ENCODE measurements at places on chromosomes 5 and 9.

DNA sequence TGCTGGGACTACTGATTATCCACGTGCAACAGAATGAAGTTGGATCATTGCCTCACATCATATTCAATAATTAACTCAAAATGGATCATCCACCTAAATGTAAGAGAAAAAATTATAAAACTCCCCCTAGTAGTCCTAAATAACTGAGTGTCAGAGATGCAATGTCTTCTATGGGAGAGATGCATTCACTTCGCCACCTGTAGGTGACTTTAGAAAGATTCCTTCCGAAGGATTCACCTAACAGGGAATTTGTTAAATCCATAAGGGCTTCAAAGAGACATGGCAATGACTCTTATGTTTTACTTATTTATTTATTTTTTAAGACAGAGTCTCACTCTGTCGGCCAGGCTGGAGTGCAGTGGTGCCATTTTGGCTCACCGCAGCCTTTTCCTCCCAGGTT, 526.0 kb downstream of the MTRR start:
- peak; percentile 71 for DNase-seq

DNA sequence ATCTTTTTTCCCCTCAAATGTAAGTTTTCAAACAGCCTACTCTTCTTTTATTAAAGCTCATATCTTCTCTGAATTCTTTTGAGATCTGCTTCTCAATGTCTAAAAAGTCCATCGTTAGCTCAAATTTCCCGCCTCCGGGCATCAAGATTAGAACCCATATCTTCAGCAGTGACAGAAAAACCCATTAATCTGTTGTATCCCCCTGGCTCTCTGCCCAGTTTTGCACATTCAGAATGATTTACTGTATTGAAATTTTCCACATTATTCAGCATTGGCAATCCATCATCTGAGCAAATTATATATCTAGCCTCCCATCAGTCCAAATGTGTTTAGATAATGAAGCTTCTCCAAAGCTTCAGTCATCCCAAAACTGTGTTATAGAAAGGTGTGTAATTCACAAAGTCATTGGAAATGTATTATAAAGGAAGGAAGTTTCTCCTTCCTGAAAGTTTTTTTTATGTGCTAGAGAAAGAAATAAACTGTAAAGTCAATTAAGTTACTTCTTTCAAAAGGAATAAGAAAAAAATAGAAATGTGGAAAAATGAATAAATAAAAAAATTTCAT, 849.9 kb downstream of the MAT2B start:
- no peak for DNase-seq

DNA sequence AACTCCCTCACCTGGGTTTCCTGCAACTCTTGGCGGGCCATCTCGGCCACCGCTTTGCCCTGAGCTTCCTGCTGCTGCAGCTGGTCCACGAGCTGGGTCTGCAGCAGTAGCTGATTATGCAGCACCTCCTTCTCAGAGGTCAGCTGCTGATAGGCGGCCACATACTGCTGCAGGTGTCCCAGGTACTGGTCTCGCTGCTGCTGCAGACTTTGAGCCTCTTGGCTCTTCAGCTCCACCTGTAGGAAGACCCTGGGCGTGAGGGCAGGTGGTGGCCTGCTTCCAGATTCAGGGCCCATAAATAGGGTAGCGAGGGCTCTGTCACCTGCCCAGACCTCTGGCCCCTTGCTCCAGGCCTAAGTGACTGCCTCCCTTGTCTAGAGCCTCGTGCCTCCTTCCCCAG, 16.7 kb downstream of the GOLGA2 start:
- DNase-seq: no peak

- no peak for DNase-seq
Observed at GRCh38 chr9:127347831-127348776, 48.9 kb upstream of the SLC2A8 start.

DNA sequence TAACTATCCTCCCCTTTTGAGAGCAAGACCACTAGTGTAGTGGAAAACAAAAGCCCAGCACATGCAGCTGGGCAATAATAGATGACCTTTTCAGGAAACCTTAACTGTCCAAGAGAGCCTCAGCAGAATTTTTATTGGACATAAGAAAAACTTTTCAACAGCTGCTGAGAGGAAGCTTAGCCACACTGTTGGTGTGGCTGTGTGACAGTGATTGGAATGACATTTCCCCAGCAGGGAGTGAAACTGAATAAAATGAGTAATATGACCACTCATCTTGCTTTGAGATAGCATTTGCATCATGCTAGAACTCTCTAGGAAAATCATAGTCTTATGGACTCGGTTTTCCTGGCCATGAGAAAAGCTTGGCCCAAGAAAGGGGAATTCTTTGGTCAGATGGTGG, 687.8 kb downstream of the SLCO4C1 start:
- no peak for DNase-seq

DNA sequence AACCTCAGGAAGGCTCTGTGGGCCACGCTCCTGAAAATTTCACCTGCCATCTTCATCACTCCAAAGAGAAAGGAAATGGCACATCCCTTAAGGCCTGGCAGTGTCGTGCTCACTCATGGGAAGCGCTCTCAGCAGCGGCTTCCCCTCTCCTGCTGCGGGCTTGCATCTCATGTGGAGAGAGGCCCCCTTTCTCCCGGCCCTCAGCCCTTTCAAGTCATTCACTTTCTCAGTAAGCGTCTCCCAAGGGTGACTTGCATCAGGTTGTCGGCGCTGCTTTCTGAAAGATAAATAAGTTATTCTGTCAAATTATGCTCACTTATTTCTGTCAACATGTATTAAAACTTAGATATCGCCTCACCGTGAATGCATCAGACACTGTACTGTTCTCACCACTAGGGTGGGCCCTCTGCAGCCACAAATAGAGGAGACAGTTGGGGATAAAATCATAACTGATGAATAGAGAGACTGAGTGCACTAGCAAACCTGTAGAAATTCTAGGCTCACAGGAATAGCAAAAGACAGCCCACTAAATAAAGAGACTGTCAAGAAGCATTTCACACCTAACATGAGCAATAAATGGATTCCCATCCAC, 174.6 kb downstream of the RFK start:
- no peak for DNase-seq

DNA sequence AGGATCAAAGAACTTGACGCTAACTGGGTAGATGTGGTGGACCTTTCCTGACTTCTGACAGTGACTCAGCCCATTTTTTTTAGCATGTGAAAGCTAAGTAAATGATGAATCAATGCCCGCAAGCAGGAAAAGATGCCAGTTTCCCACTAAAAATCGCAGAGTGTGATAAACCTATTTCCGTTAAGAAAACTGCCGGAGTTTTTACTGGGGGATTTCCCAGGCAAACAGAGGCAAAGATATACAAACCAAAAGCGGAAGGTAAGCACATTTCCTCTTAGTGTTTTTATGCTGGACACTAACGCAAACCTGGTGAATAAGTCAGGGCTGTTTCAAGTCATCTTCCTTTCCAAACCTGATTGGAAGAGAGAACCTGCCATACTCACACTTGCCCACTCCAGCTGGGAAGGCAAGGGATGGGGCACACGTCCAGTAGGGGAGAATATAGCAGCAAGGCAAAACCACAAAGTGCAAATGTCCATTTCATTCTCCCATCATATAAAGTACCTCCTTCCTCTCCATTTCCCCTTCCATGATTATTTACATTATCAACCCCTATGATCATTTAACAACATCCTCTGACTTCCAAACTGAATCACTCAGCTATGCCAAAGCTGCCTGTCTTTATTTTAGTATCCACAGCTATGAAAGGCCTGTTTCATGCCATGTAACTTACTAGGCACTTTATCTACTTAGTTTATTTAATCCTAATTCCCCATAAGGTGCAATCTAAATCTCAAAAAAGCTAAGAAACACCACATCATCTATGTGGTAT, 349.7 kb upstream of the RFX3 start:
- peak; percentile 97 for DNase-seq

GRCh38 chr5:142208777-142209312, 100.3 kb downstream of the NDFIP1 start:
- DNase-seq: no peak

DNA sequence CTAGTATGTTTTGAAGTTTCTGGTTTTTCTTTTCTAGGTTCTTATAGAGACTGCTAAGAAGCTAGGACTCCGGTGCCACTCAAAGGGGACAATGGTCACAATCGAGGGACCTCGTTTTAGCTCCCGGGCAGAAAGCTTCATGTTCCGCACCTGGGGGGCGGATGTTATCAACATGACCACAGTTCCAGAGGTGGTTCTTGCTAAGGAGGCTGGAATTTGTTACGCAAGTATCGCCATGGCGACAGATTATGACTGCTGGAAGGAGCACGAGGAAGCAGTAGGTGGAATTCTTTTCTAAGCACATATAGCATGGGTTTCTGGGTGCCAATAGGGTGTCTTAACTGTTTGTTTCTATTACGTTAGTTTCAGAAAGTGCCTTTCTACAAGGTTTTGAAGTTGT, 52.2 kb downstream of the MTAP start:
- DNase-seq: peak; percentile 23

- DNase-seq: no peak
Observed at GRCh38 chr9:68897577-68898145, 116.3 kb downstream of the PRKACG start.

DNA sequence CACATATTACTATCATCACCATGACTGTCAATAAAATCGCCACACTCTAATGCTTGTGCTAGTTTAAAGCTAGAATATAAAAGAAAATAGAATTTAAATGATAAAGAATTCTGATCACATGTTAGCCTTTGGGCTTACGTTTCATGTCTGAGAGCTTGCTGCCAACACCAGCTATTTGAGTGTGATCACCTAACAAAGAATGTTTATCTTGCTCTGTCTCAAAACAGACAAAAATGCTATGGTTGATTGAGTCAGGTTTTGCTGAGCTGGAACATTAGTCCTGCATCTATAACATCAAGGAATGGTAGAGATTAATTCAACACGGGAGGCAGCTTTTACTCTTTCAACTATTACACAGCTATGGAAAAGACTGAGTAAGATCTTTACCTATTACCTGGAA, 50.7 kb downstream of the MSX2 start:
- no peak for DNase-seq

DNA sequence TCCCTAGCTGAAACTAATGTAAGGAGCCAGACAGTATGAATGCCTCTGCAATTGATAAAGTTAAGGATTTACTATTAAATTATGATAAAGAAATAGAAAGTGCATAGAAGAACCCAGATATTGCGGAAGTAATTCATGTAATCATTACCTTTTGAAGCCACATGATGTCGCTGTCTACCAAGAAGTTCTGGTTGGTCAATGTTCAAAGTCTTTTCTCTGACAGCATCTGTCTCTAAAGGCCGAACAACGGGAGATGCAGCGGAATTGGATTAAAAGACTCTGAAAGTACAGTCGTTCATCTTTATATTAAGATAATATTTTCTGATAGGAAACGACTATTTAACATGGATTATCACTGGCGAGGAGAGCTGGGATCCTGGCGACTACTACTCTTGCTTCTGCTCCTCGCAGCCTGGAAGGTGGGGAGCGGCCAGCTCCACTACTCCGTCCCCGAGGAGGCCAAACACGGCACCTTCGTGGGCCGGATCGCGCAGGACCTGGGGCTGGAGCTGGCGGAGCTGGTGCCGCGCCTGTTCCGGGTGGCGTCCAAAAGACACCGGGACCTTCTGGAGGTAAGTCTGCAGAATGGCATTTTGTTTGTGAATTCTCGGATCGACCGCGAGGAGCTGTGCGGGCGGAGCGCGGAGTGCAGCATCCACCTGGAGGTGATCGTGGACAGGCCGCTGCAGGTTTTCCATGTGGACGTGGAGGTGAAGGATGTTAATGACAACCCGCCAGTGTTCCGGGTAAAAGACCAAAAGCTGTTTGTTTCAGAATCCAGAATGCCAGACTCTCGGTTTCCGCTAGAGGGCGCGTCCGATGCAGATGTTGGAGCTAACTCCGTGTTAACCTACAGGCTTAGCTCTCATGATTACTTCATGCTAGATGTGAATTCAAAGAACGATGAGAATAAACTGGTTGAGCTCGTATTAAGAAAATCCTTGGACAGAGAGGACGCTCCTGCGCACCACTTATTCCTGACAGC, at the start of gene PCDHA8:
TSS of gene PCDHA8 (plus strand) at position 210 of the 985 bp plus-strand sequence. CDS start at position 345, 135 bp downstream.
- peak; percentile 73 for DNase-seq

DNA sequence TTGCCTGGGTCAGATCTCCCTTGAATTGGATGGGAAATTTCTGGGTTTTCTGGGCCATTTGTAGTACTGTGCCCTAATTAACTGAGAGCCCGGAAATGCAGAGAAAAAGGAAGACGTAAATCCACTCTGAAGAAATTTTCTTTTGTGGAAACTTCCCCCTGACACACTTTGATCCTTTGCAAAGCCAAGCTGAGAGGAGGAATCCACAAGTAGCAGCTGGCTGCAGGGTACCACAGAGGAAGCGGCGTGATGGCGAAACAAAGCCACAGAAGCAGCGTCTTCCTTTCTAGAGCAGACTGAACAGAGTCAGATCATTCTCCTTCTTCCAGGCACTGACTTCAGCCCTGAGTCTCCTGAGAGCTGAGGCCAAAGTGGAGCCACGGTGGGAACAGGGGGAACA, 47.1 kb upstream of the ZNF354A start:
- no peak for DNase-seq

- DNase-seq: no peak
Observed at GRCh38 chr5:135199919-135200318, 165.9 kb upstream of the PITX1 start.

DNA sequence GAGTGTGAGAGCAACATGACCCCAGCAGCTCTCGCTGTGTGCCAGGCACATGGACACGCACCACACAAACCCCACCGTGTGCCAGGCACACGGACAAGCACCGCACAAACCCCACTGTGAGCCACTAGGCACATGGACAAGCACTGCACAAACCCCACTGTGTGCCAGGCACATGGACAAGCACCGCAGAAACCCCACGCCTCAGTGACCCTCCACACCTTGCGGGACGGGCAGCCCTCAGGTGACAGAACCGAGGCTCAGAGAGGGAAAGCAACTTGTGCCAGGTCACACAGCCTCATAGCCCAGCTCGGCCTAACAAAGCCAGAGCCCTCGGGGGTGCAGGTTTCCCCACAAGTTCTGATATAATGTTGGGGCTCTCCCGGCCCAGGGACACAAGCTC, 2.0 kb upstream of the GPSM1 start:
- DNase-seq: no peak

GRCh38 chr9:106883626-106884190, 20.7 kb downstream of the ZNF462 start:
- peak; percentile 40 for DNase-seq

GRCh38 chr9:98707166-98708102, 1.3 kb downstream of the GABBR2 start:
- peak; percentile 61 for DNase-seq

DNA sequence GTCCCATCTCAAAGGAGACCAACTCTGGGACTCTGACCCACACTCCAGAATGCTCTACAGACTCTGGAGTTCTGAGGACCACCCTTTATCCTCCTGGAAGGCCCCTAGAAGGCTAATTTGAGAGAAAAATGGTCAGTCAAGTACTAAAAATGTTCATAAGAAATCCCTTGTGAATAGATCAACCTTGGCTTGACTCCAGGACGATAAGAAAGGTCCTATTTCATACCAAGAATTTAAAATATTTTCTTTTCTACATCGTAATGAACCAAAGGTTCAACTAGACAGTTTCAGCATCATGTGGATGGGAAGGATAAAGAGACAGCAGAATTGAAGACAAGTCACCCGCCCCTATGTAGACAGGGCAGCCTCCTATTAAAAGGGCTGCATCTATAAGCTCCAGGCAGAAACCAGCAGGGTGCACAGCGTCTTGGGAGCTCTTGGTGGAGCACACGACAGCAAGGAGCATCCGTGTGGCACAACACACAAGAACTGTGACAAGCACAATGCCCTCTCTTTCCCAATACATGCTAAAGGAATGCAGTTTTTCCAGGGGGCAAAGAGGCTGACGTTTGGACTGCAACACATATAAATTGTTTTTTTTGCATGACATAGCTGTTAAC, 38.3 kb downstream of the RASEF start:
- no peak for DNase-seq

GRCh38 chr9:22481566-22481965, 34.9 kb downstream of the DMRTA1 start:
- no peak for DNase-seq
